Activated CD4-positive, alpha-beta T cell treated with anti-CD3 and anti-CD28 coated beads for 36 hours (primary cell): ENCODE measurements at places on chromosomes 5 and 9. TPM values are rescaled to one million over a fixed set of nuclear protein-coding genes. Genes with fewer than 3 reads are reported as not detected.

- no peak for DNase-seq
Observed at GRCh38 chr9:114685951-114686350, 4.0 kb upstream of the TEX48 start.

- peak; percentile 57 for DNase-seq
Observed at GRCh38 chr9:93268551-93269314, 84.8 kb downstream of the WNK2 start.

DNA sequence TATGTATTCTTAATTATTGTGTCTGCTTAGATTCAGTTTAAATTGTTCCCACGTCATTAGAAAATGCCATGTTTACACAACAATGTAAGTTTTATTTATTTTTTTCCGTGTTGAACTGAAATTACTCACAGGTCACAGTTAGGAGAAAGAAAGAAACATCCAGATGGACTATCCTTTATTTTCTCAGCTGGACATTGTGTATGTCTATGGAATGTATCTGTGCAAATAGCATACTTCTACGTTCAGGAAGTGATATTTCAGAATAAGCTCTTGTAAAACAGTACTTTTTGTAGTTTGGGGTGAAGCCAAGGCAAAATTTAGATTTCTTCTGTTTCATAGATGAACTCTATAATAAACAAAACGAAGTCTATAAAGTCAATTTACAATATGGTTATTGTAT lies 249.0 kb upstream of the ZNF608 start:
- no peak for DNase-seq

The NME5 gene
- not detected for total RNA-seq
